KBM-7 (cell line): ENCODE measurements at places on chromosomes 6 and 20.

DNA sequence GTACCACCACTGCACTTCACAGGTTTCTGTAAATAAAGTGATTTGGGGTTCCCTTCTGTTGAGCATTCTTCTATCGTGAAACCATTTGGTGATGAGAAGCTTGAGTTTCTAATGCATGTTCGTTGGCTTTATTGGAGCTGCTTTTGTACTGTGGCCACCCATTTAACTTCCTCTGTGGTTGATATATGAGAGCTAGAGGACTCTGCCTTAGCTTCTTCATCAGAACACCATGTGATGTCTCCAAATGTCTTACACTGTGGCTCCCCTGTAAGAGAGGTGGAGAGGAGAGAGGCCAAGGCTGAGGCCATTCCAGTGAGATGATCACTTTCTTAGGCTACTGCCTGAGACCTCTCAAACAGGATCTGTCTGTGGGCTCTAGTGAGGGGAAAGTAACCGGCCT, 114.5 kb downstream of the SLC16A10 start:
- peak; percentile 52 for DNase-seq

DNA sequence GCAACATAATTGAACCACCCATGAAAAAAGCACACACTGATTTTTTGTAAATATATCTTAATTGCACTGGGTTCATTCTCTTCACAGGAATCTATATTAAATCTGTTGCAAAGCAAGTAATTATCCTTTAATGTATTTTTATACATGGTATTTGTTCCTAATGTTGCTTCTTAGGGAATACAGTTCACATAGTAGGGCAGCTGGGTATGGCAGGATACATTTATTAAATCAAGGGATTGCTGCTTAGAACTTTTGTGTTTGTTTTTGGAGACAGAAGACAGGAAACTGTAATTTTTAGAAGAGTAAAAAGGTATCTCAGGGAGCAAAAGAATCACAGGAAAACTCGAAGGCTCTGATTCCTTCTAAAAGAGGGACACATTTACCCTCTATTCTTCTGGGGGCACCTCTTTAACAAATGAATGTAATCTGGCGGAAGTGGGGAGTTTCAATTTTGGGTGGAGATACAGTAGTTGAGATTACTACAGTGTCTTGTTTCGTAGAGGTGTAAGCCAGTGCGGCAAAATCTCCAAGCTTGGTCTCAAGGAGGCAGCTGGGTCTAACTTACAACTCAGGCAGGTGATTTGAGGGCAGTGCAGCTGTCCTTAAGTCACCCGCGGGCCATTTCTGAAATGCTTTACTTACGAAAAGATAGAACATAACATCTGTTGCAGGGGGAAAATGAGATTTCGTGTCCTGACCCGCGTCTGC, 812 bp upstream of the SMIM13 start:
- no peak for DNase-seq

- DNase-seq: no peak
Observed at GRCh38 chr6:89942601-89943000, 48.3 kb downstream of the GJA10 start.

- DNase-seq: no peak
Observed at GRCh38 chr6:159831373-159831679, 31.2 kb downstream of the PNLDC1 start.

- no peak for DNase-seq
Observed at GRCh38 chr20:11207749-11208502, 534.1 kb upstream of the JAG1 start.

GRCh38 chr6:38302081-38302480, 337.6 kb downstream of the BTBD9 start:
- no peak for DNase-seq
